Spleen (tissue), 13 donors: ENCODE measurements at places on chromosomes 5 and 9.

GRCh38 chr5:52769061-52769460 lies 18.7 kb upstream of the ITGA1 start:
- DNase-seq = no peak

GRCh38 chr5:95862671-95863382 lies 40.3 kb upstream of the GLRX start:
- no peak for DNase-seq

DNA sequence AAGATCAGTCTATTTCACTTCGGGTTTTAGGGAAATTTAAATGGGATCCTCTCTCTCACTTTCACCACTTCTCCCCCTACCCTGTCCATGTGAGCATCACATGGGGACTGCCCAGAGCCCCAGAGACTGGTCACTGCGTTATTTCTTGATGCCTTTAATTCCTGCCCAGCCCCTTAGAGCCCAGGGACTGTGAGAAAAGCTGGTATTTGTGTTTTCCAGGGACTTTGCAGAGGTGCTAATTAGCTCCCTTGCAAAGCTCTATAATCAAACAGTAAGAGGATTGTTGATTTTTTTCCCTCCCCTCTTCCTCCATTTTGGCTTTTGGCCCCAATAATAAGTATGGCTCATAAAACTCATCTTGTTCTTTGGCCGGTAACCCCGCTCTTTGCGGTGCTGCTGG lies 35.6 kb downstream of the NTRK2 start:
- DNase-seq = no peak

- DNase-seq = no peak
These were observed 2.2 kb downstream of the SGCD start for GRCh38 chr5:156329171-156329611.

GRCh38 chr5:60843386-60843935 lies 608 bp downstream of the ELOVL7 start:
- DNase-seq = no peak

DNA sequence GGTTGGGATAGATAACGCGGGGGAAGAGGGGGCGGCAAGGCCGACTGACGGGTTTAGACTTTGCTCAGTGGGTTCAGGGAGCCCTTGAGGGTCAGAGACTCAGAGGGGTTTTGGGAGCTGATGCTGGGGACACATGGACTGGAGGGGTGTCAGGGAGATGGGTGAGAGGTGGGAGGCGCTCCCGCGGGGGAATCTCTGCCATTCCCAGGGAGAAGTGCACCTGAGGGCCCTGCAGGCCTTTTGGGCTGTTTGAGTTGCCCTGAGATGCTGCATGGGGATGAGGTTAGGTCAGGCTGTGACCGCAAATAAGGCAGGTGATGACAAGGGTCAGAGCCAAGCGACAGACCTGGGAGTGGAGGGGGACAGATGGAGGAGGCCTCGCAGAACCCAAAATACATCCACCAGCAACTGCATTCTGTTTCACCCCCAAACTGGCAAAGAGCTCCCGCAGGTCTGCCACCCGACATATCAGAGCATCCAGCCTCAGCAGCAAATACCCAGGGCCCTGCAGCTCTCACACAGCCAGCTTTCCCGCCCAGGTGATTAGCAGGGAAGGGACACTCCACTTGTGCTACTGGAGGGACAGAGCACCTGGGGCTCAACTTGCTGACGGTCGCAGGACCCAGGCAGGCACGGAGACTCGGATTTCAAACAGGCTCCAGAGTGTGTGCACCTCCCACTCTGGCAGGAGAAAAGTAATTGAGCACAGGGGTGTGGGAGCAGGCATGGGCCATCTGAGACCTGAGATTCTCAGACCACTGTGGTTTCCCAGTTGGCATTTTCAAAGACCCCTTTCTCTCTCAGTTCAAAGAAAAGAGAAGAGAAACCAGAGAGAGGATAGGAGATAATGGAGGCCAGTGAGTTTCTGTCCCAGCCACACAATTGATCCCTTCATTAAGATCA lies 26.4 kb downstream of the TMOD1 start:
- no peak for DNase-seq
